ENCODE measurements at places on chromosomes 6 and 20. TPM values are rescaled to one million over a fixed set of nuclear protein-coding genes. Genes with fewer than 3 reads are reported as not detected.

Gene CAPN11
- 0.44 TPM for total RNA-seq

- H3K27me3 ChIP-seq = no peaks in the 10 kb centered on the region
- peaks cover 23% of the 10 kb centered on the region for H3K36me3 ChIP-seq
- H3K4me1 ChIP-seq = no peaks in the 10 kb centered on the region
- no peak overlapping the region for H3K4me3 ChIP-seq
Measured at GRCh38 chr6:44110005-44110676, 17.1 kb downstream of the MRPL14 start.

DNA sequence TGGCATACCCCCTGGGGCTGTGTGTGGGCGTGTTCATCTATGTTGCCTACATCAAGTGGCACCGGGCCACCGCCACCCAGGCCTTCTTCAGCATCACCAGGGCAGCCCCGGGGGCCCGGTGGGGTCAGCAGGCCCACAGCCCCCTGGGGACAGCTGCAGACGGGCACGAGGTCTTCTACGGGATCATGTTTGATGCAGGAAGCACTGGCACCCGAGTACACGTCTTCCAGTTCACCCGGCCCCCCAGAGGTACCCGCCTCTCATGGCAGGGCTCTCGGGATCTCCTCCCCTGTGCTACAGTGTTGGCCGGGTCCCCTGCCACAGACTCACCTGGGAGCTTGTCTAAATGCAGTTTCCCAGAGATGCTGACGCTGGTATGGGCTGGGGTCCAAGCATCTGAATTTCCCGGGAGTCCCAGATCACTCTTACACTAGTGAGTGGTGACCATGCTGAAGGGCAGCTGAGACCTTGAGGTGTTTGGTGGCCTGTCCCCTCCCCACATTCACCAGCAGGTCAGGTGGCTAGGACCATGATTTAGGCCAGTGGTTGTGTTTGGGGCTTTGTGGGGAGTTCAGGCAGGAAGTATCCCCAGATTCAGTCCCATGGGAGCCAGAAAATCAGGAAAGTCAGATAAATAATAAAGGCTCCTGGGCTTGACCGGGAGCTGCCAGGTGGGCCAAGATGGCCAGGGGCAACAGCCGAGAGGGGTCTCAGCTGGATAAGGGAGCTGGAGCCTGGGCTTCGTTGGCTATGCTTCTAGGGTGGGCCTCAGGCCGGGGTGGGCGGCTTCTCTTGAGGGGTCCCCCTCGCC is 11.8 kb downstream of the ENTPD6 start:
- no peak overlapping the region for H3K27ac ChIP-seq
- DNase-seq = no peak
- H3K36me3 ChIP-seq = peaks cover 10% of the 10 kb centered on the region
- H3K4me3 ChIP-seq = no peak overlapping the region
- no peaks in the 10 kb centered on the region for H3K27me3 ChIP-seq
- H3K4me1 ChIP-seq = peaks cover 5% of the 10 kb centered on the region

DNA sequence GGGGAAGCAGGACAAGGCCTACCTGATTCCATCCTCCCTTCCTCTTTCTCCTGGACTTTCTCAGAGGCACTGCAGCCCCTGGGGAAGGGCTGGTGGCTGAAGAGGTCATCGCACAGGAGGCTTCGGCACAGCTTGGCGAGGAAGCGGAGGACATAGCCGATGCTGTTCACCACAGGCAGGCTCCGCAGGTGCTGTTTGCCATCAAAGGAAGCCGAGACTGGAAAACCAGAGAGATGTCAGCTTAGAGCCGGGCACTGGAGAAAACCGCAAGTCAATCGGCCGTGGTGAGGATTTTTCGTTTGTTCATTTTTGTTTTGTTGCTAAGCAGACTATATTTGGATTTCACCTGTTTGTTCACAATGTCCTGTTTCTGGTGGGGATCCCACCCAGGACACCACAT is 79.2 kb downstream of the SCML4 start:
- H3K27ac ChIP-seq = no peak overlapping the region
- 0 out of 2 replicates have a peak, but pooled peaks cover 2% of the 10 kb centered on the region for H3K27me3 ChIP-seq
- no peak for DNase-seq
- no peaks in the 10 kb centered on the region for H3K36me3 ChIP-seq

Measured in GM12878 (cell line).